ENCODE measurements at places on chromosomes 5 and 9.

GRCh38 chr5:117657541-117657940, 1082.9 kb upstream of the SEMA6A start:
- no peak for DNase-seq

GRCh38 chr5:144191998-144192397, 21.3 kb downstream of the KCTD16 start:
- DNase-seq: no peak

GRCh38 chr9:126147186-126147935, 179.3 kb upstream of the MVB12B start:
- DNase-seq: no peak

DNA sequence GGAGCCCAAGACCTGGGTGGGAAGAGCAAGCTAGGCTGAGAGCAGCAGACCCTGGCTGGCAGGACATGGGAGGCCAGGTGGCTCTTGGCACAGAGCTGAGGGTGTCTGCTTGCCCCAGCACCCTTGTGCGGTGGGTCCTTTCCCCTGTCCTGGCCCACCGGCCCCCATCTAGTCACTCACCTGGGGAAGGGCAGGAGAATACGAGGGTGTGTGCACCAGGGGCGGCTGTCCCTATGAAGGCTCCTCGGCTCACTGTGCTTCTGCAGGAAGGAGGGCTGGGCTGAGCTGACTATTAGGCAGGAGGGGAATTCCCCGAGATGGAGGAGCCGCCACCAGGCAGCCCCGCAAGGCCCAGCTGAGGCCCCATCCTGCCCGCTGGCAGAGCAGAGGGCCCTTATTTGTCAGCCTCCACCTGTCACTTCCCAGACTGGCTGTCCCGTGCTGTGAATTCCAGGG, 6.1 kb upstream of the TNIP1 start:
- peak; percentile 8 for DNase-seq

DNA sequence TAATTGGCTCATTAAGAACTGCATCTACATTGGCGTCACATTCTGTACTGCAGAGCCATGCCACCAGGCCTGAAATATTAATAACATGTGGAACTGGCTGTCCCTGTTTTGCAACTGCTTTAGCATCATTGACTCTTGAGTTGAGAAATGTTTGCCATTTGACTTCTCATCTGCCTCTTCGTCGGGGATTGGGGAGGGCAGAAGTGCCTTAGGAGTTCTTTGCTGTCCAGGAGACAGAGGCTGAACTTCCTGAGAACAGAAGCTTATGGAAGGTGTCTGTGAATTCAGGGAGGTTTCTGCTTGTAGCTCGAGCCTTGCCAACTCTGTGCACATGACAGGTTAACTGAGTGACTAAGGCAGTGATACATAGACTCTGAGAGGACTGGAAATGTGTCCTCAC, 265.0 kb downstream of the KIF4B start:
- DNase-seq: no peak

DNA sequence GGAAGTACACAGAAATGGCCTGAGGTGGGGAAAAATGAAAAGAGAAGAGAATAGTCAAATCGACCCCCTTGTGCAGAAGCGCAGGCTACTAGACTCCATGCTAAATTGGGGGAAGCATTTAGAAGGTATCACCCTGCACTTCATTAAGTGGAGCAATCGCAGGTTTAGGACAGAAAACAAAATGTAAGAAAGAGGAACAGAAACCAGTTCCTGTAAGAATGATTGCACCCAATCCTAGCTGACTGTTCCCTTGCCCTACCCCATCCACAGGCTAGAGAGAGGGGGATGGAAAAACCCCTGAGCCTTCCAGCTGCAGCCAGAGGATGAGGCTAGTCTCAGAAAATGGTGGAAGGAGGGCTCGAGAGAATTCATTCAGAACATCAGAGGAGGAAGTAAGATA, 23.9 kb upstream of the PPP1R2B start:
- DNase-seq: no peak

Measured in activated naive CD4-positive, alpha-beta T cell (primary cell).